ENCODE measurements at places on chromosomes 6 and 20.

- no peak for DNase-seq
Observed at GRCh38 chr6:149963212-149963461, 606 bp upstream of the ULBP1 start.

DNA sequence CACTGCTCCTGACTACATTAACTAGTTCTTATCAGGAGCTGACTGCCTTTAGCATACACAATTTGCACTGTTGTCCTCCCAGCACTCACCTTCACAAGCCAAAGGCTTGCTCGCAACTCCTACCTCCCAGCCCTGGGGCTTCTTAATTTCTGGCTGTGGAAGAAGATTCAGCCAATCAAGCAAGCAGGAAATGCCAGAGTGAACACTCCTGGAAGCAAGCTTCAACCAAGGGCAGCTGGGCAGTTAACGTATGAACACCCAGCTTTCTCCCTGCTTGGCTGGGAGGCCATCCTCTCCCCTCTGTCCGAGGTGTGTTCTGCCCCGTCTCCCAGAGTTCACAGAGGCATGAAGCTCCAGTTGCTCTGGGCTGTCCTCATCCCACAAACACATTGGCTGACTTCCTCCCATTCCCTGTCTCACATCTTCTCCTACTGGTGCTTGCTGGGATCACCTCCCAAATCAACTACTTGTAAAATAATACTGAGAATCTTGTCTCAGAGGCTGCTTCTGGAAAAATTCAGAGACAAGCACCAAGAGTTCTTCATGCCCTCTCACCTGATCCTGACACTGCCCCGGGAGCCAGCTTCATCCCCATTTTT, 15.3 kb upstream of the SRSF6 start:
- no peak for DNase-seq

- no peak for DNase-seq
Observed at GRCh38 chr6:151005164-151005563, 139.7 kb downstream of the MTHFD1L start.

DNA sequence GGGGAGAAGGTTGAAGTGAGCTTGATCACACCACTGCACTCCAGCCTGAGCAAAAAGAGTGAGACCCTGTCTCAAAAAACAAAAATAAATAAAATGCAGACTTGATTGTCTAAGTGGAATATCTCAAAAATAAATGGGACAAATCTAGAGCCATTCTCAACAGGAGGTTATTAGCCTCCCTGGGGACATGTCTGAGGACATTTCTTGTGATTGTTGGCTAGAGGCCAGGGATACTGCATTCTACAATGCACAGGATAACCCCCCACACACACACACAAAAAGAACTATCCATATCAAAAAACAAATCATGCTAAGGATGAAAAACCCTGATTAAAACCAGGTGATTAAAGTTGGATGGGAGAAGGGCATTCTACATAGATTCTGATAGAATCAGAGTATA, 37.5 kb downstream of the FAM217A start:
- no peak for DNase-seq

- DNase-seq, result no peak
Observed at GRCh38 chr20:12072221-12072953, 154.7 kb downstream of the BTBD3 start.

DNA sequence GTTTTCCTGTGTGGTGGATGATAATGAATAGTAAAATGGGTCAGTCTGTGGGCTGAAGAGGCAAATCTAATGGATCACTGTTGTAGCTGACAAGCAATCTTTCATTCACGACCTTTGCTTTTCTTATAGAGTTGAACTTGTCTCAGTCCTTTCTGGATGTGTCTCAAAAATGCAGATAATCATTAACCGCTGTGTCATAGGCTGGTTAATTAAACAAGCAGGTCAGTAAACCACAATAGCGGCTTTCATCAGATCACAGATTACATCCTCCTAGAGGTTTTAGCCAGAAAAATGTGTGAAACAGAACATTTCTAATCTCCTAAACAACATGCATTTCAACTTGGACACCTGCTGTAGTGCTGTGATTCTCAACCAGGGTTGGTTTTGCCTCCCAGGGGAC, 2.5 kb upstream of the METTL24 start:
- no peak for DNase-seq

DNA sequence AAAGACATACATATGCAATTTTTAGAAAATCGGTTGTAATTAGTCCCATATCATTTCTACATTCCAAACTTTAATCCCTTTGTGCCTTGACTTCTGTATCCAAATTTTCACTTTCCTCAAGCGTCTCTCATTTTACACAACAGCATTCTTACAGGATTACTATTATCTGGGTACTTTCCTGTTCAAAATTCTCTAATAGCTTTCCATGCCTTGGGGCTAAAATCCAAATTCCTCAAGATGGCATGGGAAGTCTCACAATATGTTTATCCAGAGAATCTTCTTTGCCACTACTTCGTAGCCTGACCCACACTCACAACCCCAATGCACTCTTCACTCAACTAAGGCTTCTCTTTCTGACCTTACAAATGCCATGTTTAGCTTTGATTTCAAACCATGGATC, 125.0 kb downstream of the TBX18 start:
- no peak for DNase-seq

DNA sequence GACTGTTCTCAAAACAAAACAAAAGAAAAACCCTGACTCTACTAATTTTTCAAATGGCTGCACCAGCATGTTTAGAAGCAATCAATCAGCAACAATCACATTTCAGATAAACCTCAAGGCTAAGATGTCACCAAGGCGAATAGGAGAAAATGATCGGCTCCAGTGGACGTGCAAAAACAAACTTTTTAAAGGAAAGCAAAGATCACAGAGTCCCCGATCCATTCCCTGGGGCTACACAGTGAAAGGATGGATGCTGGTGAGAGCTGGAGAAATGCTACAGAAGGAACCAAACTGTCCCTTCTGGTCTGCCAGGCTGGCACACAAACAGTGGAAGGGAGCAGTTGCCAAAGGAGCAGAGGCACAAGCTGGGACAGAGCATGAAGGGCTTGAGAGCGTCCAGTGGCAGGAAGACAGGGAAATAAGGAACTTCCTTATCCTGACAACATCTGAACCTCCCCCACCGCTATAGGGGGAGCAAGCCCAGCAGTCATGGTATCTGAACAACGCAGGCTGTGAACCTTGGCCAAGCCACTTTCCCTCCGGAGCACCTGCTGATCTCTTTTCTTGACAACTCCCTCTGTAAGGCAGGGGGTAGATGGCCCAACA, 73.7 kb upstream of the HIVEP1 start:
- no peak for DNase-seq

DNA sequence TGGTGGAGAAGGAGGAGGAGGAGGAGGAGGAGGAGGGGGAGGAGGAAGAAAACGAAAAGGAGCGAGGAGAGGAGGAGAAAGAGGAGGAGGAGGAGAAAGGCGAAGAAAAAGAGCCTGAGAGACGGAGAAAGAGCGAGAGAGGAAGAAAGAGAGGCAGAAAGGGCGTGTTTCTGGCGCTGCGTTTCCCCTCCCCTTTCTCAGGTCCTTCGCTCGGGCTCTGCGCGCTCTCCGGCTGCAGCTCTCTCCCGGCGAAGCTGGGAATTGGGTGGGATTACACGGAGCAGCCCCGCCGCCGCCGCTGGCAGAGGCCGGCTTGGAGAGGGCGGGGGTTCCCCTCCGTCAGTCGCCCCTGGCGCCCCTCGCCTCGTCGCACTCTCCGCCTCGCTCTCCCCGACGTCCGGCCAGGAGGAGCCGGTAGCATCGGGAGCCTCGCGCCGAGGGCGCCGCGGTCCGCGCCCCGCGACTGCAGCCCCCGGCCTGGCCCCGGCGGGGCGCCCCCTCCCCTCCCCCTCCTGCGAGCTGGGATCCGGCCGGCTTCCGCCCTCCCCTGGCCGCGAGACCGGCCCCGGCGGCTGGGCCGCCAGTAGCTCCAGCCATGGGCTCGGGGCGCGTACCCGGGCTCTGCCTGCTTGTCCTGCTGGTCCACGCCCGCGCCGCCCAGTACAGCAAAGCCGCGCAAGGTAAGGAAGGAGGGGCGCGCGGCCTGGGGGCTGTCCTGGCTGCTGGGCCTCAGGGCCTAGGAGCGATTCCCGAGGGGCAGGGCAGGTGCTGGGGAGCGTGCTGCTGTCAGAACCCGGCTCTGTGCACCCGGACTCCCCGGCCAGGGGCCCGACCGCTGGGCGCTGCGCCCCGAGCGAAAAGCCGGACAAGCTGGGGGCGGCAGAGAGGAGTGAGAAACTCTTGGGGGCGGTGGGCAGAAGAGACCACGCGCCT, at the start of gene SCUBE3:
Gene SCUBE3 (plus strand): TSS at position 133 of the 933 bp plus-strand sequence. CDS start 463 bp downstream, at position 596.
- DNase-seq, result no peak

DNA sequence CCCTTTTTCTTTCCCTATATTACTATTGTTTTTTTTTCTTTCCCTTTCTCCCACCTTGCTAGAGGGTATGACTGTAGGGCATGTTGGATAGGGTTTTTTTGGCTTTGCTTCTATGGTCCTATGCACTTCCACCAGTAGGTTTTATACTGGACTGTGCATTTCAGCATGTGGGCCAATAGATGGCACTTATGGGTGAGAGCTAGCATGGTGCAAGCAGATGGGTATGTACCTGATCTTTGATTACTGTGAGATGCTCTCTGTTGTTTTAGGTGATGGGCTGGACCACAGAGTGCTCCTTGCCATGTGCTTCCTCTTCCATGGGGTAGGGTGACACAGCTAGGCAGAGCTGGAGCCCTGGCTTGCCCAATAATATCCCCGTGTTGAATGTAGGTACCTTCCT, 128.5 kb upstream of the CHD6 start:
- no peak for DNase-seq

GRCh38 chr20:37500311-37500710, 20.7 kb upstream of the NNAT start:
- DNase-seq, result no peak

GRCh38 chr6:127456465-127456864, 2.7 kb downstream of the KIAA0408 start:
- DNase-seq, result no peak

DNA sequence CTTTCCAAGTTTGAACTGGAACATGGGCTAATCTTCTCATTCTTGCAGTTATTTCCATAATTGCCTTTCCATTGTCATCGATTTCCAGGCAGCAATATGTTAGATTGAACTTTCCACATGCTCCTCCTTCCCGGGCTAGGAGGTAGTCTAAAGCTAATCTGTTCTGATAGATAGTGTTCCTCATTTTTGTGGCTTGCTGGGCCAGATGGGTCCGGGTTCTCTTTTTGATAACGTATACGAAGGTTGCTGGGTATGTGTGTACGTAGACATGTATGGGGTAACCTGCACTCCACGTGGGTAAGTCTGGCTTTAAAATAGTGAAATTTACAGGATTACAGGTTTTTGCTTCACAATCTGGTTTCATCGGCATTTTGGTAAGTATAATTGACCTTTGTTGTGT, 14.0 kb upstream of the GMPR start:
- no peak for DNase-seq

DNA sequence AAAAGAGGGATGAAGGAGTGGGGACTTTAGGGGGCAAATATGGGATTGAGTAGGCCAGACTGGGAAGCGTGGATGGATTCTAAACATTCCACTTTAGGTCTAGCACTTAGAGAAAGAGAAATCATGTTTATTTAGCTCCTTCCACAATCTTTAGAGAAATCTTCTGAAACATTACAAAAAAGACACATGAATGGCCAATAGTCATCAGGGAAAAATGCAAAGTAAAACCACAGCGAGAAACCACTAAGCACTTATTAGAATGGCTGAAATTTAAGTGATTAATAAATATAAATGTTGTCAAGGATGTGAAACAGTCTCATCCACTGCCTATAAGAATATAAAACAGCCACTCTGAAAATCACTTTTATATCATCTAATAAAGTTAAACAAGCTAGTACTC, 46.9 kb downstream of the HLA-A start:
- DNase-seq, result no peak

- DNase-seq, result no peak
Observed at GRCh38 chr20:33662172-33662571, at the start of gene C20orf144. Gene C20orf144 (plus strand): TSS chr20:33662327. CDS start chr20:33662346, 19 bp downstream.

- DNase-seq, result peak; percentile 38
Observed at GRCh38 chr6:24581084-24581669, 64.8 kb downstream of the KIAA0319 start.

GRCh38 chr20:43744151-43744611, 17.4 kb upstream of the GTSF1L start:
- DNase-seq, result no peak

DNA sequence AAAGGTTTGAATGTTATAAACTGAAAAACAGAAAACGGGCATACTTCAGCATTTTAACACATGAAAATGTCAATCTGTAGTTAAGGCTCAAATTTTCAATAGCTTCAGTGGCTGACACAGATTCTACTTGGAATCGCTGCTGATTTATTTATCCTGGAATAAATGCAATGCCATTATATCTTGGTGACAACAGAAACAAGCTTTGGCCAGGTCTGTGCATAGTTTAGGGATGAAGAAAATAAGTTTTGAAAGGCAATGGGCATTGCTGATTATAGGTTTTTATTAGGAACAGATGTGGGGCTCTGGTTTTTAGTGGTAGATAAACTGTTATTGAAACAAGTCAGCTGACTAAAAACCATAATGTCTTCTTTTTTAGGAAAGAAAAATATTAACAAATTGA, 96.8 kb upstream of the SOX4 start:
- DNase-seq, result no peak

DNA sequence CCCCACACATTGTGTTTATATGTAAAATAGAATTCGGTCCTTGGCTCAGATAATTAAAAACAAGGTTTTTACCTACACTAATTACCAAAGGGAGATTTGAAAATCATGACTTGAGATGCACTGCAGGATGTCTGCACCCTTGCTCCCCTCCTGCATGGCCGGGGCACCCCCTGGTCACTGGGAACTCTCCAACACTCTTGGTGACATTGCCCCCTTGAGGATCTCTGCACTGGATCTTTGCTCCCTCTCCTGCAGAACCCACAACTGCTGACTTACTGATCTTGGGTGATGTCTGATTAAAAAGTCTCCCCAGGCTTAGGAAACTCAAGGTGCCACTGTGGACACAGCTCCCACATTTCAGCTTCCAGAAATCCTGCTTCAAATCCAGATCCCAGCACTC, 17.1 kb upstream of the CSNK2A1 start:
- DNase-seq, result no peak

Measured in stimulated activated CD8-positive, alpha-beta memory T cell treated with anti-CD3 and anti-CD28 coated beads, Interleukin-15, amount 100 ng/mL, for 24 hours (primary cell).